ENCODE measurements at places on chromosomes 7 and 10.

DNA sequence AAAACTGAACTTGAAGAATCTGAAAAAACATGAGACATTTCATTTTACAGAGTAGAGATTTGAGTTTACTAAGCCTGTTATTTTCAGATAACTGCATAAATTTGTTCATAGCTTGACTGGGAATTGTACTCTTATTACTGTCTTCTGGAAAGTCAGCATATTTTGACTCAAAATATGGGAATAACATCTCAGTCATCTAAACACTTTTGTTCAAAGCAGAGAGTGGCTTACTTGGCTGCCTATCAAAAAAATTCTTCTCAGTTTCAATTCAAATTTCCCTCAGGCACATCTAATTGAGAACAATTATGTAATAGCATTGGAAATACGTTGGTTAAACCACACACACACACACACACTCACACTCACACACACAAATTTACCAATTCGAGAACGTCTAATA, 384.6 kb downstream of the ARL4A start:
- DNase-seq: no peak

GRCh38 chr7:102875700-102876295, 37.0 kb upstream of the LRRC17 start:
- DNase-seq: no peak

GRCh38 chr10:83927166-83927565, 212.1 kb upstream of the GHITM start:
- no peak for DNase-seq

DNA sequence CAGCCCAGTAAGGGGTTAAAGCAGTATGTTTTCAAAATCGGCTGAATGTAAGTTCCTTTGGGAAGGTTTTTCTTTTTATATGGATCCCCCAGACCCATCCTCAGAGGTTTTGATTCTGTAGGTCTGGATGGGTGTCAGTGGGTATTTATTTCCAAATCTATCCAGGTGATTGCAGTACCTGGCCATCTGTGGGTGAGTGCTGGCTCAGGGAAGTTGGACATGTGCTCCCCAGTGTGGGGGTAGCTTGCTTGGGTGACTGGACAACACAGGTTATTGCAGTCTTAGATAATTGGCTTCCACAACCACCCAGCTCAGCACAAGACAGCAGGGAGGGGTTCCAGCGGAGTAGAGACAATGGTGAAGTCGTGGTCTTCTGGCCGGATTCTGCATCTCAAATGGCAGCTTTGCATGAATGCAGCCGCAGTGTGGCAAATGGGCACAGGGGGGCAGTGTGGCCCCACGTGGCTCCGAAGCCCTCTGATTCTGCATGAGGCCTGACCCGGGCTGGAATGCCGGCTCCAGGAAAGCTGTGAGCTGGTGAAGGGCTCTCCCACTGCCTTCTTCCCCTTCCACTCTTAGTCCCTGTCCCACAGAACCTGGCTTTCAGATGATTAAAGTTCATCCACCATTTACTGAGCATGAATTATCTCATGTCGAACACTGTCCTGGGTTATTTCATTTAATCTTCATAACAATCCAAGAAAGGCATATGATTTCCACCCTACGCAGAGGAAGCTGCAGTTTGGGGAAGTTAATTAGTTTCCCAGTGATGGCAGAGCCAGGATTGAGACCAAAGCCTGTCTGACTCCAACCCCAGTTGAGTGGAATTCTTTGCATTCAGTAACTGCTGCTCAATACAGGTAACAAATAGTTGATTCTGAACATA, 64.5 kb upstream of the SYPL1 start:
- DNase-seq: peak; percentile 66

DNA sequence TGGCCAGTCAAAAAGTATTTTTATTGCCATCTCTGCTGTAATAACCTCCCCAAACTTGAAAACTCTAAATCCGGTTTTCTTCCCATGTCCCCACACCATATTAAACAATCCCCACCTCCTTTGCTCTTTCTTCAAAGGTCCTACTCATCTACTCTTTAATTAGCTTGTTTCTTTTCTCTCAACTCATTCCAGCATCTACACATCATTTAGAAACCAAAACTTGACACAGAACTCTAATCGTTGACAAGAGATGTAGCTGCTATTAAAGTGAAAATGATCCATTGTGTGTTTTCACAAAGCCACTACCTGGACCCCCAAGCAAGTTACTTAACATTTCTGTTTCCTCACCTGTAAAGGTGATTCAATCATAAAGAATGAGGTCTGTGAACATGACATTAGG, 436.3 kb upstream of the NPVF start:
- no peak for DNase-seq

DNA sequence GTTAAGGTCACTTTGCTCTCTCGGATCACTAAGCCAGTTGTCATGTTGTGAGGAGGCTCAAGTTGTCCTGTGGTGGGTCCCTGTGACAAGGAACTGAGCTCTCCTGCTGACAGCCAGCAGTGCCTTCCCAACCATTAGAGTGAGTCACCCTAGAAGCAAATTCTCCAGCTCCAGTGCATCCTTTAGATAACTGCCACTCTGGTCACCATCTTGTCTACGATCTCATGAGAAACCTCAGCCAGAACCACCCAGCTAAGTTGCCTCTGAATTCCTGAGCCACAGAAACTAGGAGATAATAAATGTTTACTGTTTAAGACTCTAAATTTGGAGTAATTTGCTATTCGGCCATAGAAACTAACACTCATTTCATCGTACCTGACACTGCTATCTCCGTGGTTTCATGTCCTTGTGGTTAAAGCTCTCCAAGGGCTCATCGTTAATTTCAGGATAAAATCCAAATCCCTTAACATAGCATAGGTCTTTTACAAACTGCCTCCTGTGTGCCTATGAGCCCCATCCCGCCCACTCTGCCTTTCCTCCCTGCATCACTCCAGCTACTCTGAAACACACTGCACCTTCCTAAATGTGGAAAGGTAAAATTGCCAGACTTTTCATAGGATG, 56.5 kb upstream of the WIPF3 start:
- DNase-seq: no peak

GRCh38 chr7:90530263-90530662, 60.8 kb downstream of the PTTG1IP2 start:
- DNase-seq: no peak

DNA sequence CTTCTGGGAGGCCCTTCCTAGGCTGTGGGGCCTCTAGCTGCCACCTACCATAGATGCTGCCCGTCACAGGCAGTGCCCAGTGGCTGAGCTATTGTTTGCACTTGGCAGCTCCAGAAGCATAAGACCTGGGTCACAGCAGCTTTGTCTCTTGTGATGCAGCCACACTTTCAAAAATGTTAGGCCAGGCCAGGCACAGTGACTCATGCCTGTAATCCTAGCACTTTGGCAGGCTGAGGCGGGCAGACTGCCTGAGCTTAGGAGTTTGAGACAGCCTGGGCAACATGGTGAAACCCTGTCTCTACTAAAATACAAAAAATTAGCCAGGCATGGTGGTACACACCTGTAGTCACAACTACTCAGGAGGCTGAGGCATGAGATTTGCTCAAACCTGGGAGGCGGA, 9.5 kb upstream of the KAZALD1 start:
- DNase-seq: no peak

GRCh38 chr7:148148456-148148855, 442.1 kb upstream of the C7orf33 start:
- no peak for DNase-seq

DNA sequence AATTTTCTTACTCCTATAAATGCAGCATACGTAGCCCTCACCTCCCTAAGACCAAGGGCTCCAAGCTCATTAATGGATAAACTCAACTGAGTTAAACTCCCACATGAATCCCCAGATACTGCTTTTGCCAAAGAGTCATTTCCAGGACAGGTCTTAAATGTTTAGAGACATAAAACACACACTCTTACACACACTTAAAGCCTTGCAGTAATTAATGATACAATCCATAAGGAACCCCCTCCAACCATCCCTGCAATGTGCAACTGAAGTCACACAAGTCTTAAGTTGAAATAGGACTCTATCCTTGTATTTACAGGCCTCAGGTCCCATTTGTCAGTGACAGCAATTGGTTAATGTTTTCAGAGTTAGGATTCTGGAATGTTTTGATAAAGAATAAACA, 194.1 kb downstream of the FANK1 start:
- DNase-seq: no peak

DNA sequence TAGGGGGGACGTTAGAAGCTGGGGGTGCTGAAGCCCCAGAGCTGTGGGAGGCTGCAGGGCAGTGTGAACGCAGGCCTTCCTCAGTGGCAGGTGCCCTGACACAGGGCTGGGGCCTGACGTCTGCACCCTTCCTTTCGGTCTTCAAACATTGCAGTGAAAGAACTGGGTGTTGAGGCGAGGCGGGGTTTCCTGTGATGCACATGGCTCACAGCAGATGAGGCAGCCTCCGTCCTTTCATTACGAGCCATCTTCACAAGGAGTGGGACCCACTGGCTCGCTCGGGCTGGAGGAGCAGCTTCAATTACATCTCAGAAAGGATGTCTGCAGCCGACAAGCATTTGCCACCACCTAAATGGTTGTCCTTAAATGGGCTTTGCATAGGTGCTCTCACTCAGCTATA, 180.3 kb upstream of the SHH start:
- DNase-seq: no peak

GRCh38 chr7:139035586-139036353, at the start of gene ZC3HAV1L:
Gene ZC3HAV1L, minus strand, starts transcription at chr7:139036042. Its CDS starts 25 bp downstream, at chr7:139036017.
- peak; percentile 74 for DNase-seq

- DNase-seq: no peak
These were observed 50.5 kb downstream of the TPST1 start for GRCh38 chr7:66255534-66256100.

DNA sequence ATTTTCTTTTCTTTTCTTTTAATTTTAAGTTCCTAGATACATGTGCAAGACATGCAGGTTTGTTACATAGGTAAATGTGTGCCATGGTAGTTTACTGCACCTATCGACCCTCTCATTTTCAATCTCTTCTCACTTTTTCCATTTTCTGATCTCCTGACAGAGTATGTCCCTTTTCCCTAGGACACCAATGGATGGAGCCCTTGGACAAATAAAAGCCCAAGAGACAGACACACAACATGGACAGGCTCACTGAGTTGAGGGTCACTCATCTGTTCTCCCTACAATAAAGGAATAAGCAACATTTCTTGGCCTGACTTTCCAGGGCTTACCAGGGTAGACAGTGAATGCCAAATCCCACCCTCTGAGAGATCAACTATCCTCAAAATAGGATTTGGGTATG, 15.2 kb upstream of the UBE2D1 start:
- no peak for DNase-seq

GRCh38 chr10:46268076-46268881, 18.5 kb upstream of the ANTXRL start:
- no peak for DNase-seq

- DNase-seq: no peak
These were observed 5.4 kb downstream of the TBATA start for GRCh38 chr10:70779511-70780369.

- no peak for DNase-seq
These were observed 120.0 kb downstream of the SRPK2 start for GRCh38 chr7:105268511-105269392.

DNA sequence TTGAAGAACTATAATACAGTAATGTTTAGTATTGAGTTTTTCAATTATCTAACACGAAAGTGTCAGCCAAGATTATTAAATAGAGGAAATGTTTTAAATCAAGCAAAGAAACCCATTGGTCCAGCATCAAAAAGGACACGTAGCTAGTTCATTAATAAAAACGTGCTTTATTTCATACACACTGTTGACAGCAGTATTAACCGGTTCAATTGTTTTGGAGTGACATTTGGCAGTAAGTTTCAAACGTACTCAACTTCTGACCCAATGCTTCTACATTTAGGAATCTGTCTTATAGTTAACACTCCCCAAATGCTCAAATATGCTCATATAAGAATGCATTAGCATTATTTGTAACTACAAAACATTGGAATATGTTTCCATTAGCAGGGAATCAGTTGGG, 41.3 kb downstream of the SLC16A12 start:
- no peak for DNase-seq

- no peak for DNase-seq
These were observed 215.5 kb downstream of the AUTS2 start for GRCh38 chr7:69813637-69814240.

GRCh38 chr10:67976292-67977245, 92.1 kb downstream of the SIRT1 start:
- DNase-seq: no peak

DNA sequence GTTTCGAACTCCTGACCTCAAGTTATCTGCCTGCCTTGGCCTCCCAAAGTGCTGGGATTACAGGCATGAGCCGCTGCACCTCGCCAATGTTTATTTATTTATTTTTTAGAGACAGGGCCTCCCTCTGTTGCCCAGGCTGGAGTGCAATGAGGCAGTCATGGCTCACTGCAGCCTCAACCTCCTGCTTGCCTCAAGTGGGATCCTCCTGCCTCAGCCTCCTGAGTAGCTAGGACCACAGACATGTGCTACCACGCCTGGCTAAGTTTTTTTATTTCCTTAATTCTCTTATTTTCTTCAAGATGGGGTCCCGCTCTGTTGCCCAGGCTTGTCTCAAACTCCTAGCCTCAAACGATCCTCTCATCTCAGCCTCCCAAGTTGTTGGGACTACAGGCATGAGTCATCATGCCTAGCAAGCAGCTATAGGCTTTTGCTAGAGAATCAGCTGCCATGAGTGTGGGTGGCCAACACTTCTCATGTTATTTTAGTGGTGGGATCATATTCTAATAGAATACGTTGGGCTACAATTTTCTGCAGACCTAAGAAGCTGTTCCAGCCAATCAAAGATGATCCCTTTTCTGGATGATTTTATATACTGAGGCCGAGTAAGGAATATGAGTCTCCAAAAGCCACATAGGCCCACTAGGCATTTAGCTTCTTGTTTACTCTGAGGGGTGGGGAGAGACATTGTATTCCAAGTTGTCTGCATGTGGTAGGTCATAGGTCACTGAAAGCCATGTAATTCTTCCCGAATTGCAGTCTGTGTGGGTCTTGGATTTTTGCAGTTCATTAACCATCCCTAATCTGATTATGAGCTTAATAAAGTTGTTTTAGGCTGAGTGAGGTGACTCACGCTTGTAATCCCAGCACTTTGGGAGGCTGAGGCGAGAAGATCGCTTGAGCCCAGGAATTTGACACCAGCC, 7.6 kb upstream of the TMEM248 start:
- DNase-seq: no peak

- DNase-seq: no peak
These were observed 13.1 kb upstream of the ZMIZ2 start for GRCh38 chr7:44735403-44736165.

DNA sequence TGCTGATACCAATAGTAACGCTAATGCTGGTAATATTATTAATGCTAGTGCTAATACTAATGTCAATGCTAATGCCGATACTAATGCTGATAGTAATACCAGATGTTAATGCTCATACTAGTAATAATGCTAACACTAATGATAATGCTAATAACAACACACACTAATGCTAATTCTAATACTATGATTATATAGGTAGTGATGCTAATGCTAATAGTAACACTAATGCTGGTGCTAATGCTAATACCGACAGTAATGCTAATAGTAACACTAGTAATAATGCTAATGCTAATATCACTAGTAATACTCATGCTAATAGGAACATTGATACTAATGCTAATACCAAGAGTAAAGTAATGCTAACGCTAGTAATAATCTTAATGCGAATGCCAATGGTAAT, 406.4 kb upstream of the RNF32 start:
- DNase-seq: no peak

GRCh38 chr10:22534849-22535604, 179.4 kb downstream of the PIP4K2A start:
- DNase-seq: no peak

GRCh38 chr7:4209126-4209525, 473.0 kb upstream of the FOXK1 start:
- DNase-seq: no peak

All from NCI-H774 (cell line).